Stimulated activated CD4-positive, alpha-beta T cell treated with anti-CD3 and anti-CD28 coated beads, TNF-alpha, amount 100 ng/mL, for 1 hour (primary cell): ENCODE measurements at places on chromosomes 12 and 14.

DNA sequence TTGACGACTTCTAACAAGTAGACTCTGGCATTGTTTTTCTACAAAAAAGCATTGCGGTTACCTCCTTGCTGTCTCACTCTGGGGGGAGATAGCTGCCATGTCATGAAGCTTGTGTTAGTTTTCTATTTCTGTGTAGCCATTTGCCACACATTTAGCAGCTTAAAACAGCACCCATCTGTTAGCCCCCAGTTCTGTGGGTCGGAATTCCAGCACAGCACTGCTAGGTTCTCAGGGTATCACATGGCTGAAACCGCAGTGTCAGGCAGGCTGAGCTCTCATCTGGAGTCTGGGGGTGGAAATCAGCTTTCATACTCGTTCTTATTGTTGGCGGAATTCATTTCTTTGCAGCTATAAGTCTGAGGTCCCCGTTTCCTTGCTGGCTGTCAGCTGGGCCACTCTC lies 19.9 kb upstream of the STXBP6 start:
- no peak for DNase-seq

- no peak for DNase-seq
Observed at GRCh38 chr12:10891937-10892336, 7.9 kb upstream of the PRH1 start.

GRCh38 chr14:104942586-104942985 lies 17.9 kb downstream of the PLD4 start:
- no peak for DNase-seq

DNA sequence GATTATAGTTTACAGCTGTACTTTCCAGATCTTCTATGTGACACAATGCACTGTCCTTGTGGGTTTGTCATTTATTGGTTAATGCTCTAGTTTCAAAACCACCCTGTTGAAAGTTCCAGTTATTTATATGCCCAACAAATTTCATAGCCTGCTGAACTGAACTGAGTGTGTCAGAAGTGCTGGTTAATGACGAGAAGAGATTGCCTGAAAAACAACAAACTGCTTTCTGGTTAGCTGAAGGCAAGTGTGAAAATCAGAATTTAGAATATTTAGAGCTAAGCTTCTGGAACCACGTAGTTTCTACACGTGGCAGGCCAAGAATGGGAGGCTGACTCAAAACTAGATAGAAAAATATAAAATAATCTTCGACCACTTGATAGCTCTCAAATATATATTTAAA lies 19.1 kb upstream of the RIN3 start:
- no peak for DNase-seq
